ENCODE measurements at places on chromosomes 1 and 21. TPM values are rescaled to one million over a fixed set of nuclear protein-coding genes. Genes with fewer than 3 reads are reported as not detected.

Gene FMO2
- polyA plus RNA-seq, result 1.3 TPM

Gene CHAF1B
- 4.1 TPM for polyA plus RNA-seq

Gene F5
- polyA plus RNA-seq, result 0.21 TPM

Gene DOP1B
- polyA plus RNA-seq, result 5.2 TPM

Gene RNASEL
- polyA plus RNA-seq, result 2.6 TPM

Gene AVPR1B
- 0.44 TPM for polyA plus RNA-seq

Gene F13B
- not detected for polyA plus RNA-seq

Gene GLMN
- 14.3 TPM for polyA plus RNA-seq

Gene CNIH3
- polyA plus RNA-seq, result 2.7 TPM

Gene C1QA
- polyA plus RNA-seq, result 43.4 TPM

Gene SH2D5
- 0.20 TPM for polyA plus RNA-seq

Gene FMN2
- 0.35 TPM for polyA plus RNA-seq

Gene NTMT2
- polyA plus RNA-seq, result 2.6 TPM

Gene IL24
- polyA plus RNA-seq, result not detected

Gene ITLN2
- not detected for polyA plus RNA-seq

Gene THRAP3
- 90.5 TPM for polyA plus RNA-seq

Gene FCRL2
- polyA plus RNA-seq, result not detected

Gene CDC7
- 10.3 TPM for polyA plus RNA-seq

Gene FCGR3A
- polyA plus RNA-seq, result 2.4 TPM

Gene TSPEAR
- polyA plus RNA-seq, result 0.25 TPM

Gene PPP2R5A
- 23.7 TPM for polyA plus RNA-seq

Gene MMEL1
- polyA plus RNA-seq, result 1.2 TPM

Gene RPS27
- polyA plus RNA-seq, result 3,345 TPM

Gene CYYR1
- polyA plus RNA-seq, result 15.8 TPM

Gene HSF2BP
- polyA plus RNA-seq, result 1.1 TPM

Gene OPRD1
- polyA plus RNA-seq, result 0.31 TPM

Gene C1orf87
- polyA plus RNA-seq, result 0.80 TPM

Gene IL6R
- polyA plus RNA-seq, result 2.7 TPM

Gene UMODL1
- polyA plus RNA-seq, result not detected

Gene KIF26B
- polyA plus RNA-seq, result 1.0 TPM

Gene TFF2
- polyA plus RNA-seq, result not detected

Gene SLC25A34
- 7.4 TPM for polyA plus RNA-seq

Gene AKNAD1
- polyA plus RNA-seq, result 1.0 TPM

Gene C1QC
- 45.2 TPM for polyA plus RNA-seq

Gene NTNG1
- polyA plus RNA-seq, result 12.0 TPM

Gene DCST1
- 0.29 TPM for polyA plus RNA-seq

Gene LAPTM5
- polyA plus RNA-seq, result 19.7 TPM

Gene PDPN
- 51.1 TPM for polyA plus RNA-seq

Gene ATP1A2
- 85.6 TPM for polyA plus RNA-seq

Gene OR2L8
- not detected for polyA plus RNA-seq

Gene LCE1A
- not detected for polyA plus RNA-seq

Gene TNFRSF9
- 0.04 TPM for polyA plus RNA-seq

Gene PER3
- polyA plus RNA-seq, result 5.9 TPM

Gene GNG12
- 32.7 TPM for polyA plus RNA-seq

Gene HES4
- 17.7 TPM for polyA plus RNA-seq

Gene CYP4A22
- polyA plus RNA-seq, result not detected

Gene LRP8
- 5.0 TPM for polyA plus RNA-seq
